ENCODE measurements at places on chromosomes 11 and 22.

- no peak for DNase-seq
Measured at GRCh38 chr11:12239396-12239795, 129.0 kb downstream of the MICAL2 start.

DNA sequence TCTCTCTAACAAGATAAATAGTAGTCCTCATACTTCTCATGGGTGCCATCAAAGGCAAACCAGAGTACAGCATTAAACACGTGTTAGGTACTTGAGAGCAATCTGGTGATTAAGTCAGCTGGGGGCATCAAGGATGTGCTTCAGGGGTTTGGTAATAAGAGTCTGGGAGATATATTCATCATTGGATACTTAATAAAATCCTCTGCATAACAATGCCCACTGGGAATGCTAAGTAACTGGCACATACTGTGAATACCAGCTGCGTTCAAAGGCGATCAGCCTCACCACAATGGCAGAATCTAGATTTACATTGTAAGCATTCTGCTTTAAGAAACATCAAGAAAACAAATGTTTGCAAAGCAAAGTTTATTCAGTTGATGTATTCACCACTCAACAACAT, 268.6 kb upstream of the PITPNB start:
- no peak for DNase-seq

GRCh38 chr22:47221840-47222615, 459.6 kb downstream of the TBC1D22A start:
- no peak for DNase-seq

- DNase-seq: no peak
Measured at GRCh38 chr11:10758957-10759356, 7.9 kb downstream of the CTR9 start.

DNA sequence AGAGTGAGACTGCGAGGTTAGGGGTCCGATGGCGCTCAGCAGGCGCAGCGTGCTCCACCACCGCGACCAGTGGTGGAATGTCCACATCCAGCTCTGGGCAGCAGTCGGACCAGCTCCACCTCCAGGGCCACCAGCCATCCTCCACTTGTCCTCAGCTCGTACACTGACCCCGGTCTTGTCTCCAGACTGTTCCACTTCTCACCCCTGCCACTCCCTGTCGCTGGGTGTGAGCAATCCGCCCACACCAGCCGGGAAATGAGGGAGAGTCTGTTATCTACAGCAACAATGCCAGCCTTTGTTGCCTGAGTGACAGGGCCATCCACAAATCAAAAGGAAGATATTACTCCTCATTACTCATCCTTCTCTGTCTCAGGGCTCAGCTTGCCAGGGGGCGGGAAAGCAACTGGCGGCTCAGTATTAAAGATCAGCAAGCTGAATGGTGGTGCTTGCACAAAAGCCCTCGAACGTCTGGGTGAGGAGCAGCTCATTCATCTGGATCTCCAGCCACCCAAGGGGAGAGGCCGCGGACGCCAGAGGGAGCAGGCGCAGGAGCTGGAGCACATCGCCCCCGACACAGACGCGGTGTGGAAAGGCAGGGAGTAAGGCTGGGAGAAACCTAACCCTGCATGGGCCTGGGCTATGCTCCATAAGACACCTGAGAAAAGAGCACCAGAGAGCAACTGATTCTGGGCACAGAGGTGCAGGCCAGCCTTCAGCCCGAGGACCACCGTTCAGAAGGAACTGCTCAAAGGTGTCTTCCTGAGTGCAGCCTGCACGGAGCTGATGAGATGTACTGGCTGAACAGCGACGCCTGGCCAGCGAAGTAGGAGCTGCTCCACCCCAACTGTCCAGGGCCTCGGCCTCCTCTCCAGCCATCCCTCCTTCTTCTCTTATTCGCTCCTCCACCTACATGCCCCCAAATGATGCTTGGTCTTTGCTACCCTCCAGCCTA, 21.9 kb downstream of the IGSF9B start:
- peak; percentile 76 for DNase-seq

All from hippocampal formation (tissue), 2 donors.